ENCODE measurements at places on chromosomes 12 and 14.

DNA sequence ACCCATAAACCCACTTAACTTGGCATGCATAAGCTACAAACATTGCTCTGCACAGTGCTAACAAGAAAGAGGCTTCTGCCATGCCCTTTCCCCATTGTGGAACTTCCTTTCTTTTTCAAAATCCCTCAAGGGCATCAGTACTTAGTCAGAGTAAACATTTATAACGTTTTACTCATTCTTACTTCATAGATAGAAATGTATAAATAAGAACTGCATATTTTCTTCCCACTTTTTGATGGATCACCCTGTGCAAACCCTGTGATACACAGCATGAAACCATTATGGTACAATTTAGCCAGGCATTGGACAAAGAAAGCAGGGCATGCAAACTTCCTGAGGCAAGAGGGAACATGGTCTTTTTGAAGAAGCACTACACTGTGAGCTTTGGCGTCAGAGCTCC lies 113.8 kb upstream of the FOXG1 start:
- H3K4me3 ChIP-seq, result no peak overlapping the region
- no peaks in the 10 kb centered on the region for H3K4me1 ChIP-seq
- no peaks in the 10 kb centered on the region for H3K36me3 ChIP-seq
- H3K27ac ChIP-seq, result no peak overlapping the region

GRCh38 chr12:124939079-124939420 lies 24.6 kb upstream of the UBC start:
- H3K36me3 ChIP-seq, result no peaks in the 10 kb centered on the region
- H3K27me3 ChIP-seq, result no peaks in the 10 kb centered on the region

DNA sequence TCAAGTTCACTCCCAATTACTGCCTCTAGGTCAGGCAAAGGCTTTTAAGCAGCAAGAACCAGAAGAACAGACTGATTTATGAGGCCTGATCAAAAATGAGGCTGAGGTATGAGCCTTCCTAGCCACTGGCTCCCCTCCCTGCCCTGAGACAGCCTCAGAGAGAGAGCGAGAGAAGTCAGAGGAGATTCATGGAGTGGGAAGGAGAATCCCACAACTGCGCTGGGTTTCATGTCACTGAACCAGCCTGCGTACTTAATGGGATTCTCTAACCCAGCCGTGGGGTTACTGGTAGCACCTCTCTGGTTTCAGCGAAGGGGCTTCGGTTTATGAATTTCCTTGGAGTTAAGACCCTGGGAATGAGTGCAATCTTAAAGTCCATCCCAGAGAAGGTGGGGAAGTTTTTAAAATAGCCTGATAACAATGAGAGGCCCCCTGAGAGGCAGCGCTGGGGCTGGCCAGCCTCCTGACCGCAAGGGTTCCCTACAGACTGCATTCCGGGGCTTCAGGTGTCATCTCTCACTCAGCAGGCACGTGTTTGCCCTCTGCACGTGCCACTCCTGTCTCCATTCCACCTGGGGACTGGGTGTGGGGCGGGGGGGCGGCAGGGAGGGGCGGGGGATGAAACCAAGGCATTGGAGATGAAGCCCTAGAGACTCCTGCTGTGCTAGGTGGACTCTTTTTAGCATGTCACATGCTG lies 6.1 kb upstream of the GPRC5A start:
- H3K27ac ChIP-seq, result no peak overlapping the region
- no peaks in the 10 kb centered on the region for H3K27me3 ChIP-seq
- no peak overlapping the region for H3K4me3 ChIP-seq
- H3K4me1 ChIP-seq, result no peaks in the 10 kb centered on the region
- H3K36me3 ChIP-seq, result no peaks in the 10 kb centered on the region

DNA sequence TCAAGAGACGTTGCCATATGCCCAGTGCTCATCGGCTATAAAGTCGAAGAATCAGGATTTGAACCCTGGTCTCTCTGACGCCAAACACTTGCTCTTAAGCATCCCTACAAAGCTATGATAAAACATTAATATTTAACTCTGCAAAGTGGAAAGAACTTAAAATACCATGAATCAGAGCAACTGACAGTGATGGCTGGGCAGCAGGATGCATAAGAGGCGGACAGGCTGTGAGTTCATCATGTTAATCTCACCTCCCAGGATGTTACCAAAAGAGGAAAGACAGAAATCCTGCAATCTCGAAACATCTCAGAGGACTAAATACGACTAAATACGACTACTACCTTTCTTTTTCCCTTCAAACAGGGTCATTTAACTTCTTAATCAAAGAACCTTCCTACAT lies 5.8 kb downstream of the DICER1 start:
- no peaks in the 10 kb centered on the region for H3K27me3 ChIP-seq
- no peak overlapping the region for H3K27ac ChIP-seq
- H3K36me3 ChIP-seq, result no peaks in the 10 kb centered on the region
- H3K4me1 ChIP-seq, result peaks cover 74% of the 10 kb centered on the region
- no peak for DNase-seq

GRCh38 chr14:63773504-63773903 lies 45.6 kb upstream of the SGPP1 start:
- no peaks in the 10 kb centered on the region for H3K27me3 ChIP-seq
- no peak overlapping the region for H3K27ac ChIP-seq
- no peak for DNase-seq

GRCh38 chr14:24783791-24784190 lies 149.8 kb upstream of the GZMB start:
- no peaks in the 10 kb centered on the region for H3K4me1 ChIP-seq
- DNase-seq, result no peak
- no peaks in the 10 kb centered on the region for H3K27me3 ChIP-seq
- H3K4me3 ChIP-seq, result no peak overlapping the region

- DNase-seq, result no peak
- H3K27ac ChIP-seq, result no peak overlapping the region
- H3K4me3 ChIP-seq, result no peak overlapping the region
- no peaks in the 10 kb centered on the region for H3K4me1 ChIP-seq
Observed at GRCh38 chr12:56851462-56851861, 82.7 kb downstream of the SDR9C7 start.

DNA sequence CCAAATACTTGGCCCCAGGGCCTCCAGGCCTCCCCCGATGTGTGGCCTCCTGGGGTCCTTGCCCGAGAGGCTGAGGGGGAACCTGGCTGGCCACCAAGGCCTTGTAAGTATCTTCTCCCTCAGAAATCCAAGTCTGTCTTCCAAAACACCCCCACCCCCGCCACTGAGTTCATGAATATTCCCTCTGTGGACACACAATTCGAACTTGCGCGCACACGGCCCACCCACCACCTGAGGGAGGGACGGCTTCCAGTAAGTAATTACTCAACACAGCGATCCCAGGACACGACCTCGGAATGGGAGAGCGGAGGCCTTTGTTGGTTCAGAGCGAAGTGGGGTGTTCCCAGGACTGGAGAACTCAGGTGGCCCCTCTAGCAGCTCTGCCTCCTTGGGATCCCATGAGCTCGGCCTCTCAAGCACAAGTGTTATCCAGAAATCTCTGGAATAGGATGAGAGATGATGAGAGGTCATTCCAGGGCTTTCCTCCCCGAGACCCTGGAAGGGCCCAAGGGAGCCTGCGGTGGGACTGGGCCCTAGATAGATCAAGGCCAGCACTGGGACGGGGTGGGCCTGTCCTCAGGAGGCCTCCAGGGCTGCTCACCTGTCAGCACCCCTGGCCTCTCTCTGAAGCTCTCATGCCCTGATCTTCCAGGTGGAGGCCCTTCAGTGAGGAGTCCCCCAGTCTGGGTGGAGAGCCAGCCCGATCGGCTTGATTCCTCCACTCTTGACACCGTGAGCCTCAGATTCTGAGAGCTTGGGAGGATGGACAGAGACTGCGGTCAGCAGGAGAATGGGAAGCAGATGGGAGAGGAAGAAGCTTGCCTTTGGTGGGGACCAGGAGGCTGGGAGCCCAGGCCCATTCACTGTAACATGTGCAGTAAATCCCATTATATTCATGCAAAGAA lies 219.0 kb upstream of the RTL1 start:
- H3K4me1 ChIP-seq, result no peaks in the 10 kb centered on the region
- H3K27me3 ChIP-seq, result no peaks in the 10 kb centered on the region
- no peak overlapping the region for H3K4me3 ChIP-seq
- DNase-seq, result no peak
- no peak overlapping the region for H3K27ac ChIP-seq

GRCh38 chr14:53571641-53572328 lies 384.8 kb downstream of the BMP4 start:
- no peaks in the 10 kb centered on the region for H3K36me3 ChIP-seq
- H3K27me3 ChIP-seq, result no peaks in the 10 kb centered on the region
- H3K4me1 ChIP-seq, result no peaks in the 10 kb centered on the region
- no peak overlapping the region for H3K27ac ChIP-seq
- DNase-seq, result no peak

GRCh38 chr12:113332688-113333417 lies 2.1 kb downstream of the SLC8B1 start:
- no peak for DNase-seq
- H3K4me1 ChIP-seq, result peaks cover 21% of the 10 kb centered on the region
- H3K36me3 ChIP-seq, result peaks cover 11% of the 10 kb centered on the region
- no peak overlapping the region for H3K27ac ChIP-seq
- no peaks in the 10 kb centered on the region for H3K27me3 ChIP-seq

DNA sequence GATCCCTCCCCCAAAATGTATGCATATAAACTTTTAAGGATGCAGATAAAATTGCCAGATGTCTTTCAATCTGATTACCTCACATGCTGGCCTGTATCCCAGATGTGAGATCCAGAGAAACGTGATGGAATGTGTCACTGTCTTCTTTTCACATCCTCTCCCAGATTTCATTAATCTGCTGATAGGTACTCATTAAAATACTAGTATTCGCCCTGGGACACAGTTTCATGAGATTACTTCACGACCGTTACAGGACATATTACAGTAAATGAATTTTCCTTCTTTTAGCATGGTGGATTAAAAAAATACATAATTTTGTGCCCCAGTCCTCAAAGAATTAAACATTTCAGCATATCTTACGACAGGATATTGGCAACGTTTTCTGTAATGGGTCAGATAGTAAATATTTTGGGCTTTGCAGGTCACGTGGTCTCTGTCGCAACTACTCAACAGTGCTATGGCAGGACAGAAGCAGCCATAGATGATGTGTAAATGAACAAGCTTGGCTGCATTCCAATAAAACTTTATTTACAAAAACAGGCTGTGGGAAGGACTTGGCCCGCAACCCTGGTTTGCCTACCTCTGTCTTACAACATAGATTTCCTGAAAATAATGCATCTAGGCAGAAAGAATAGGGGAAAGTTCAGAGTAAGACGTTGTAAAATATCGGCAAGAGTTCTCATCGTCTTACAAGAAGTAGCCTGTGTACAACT lies 156.0 kb upstream of the DIO3 start:
- DNase-seq, result no peak
- H3K27ac ChIP-seq, result no peak overlapping the region
- no peak overlapping the region for H3K4me3 ChIP-seq
- no peaks in the 10 kb centered on the region for H3K4me1 ChIP-seq
- H3K36me3 ChIP-seq, result no peaks in the 10 kb centered on the region

- peaks cover 11% of the 10 kb centered on the region for H3K4me1 ChIP-seq
- no peak overlapping the region for H3K27ac ChIP-seq
- H3K27me3 ChIP-seq, result no peaks in the 10 kb centered on the region
- DNase-seq, result no peak
Observed at GRCh38 chr12:45768194-45768593, 38.7 kb downstream of the ARID2 start.

DNA sequence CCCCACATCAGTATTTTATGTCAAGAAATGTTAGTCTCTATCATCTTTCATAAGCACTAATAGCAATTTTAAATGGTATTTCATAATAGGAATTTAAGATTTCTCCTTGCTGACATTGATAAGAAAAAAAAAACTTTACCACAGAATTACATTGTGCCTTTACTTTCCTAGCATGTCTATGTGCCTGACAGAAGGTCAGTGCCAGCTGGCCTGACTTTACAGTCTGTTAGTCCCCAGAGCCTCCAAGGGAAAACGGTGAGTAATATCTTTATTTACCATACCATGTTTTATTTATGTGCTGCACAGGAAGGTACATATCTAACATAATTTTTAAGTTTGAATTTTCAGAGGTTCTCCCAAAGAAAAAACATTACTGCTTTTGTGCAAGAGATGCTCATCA lies 152.0 kb upstream of the AEBP2 start:
- H3K4me3 ChIP-seq, result no peak overlapping the region
- no peaks in the 10 kb centered on the region for H3K27me3 ChIP-seq
- no peaks in the 10 kb centered on the region for H3K4me1 ChIP-seq
- H3K36me3 ChIP-seq, result no peaks in the 10 kb centered on the region

DNA sequence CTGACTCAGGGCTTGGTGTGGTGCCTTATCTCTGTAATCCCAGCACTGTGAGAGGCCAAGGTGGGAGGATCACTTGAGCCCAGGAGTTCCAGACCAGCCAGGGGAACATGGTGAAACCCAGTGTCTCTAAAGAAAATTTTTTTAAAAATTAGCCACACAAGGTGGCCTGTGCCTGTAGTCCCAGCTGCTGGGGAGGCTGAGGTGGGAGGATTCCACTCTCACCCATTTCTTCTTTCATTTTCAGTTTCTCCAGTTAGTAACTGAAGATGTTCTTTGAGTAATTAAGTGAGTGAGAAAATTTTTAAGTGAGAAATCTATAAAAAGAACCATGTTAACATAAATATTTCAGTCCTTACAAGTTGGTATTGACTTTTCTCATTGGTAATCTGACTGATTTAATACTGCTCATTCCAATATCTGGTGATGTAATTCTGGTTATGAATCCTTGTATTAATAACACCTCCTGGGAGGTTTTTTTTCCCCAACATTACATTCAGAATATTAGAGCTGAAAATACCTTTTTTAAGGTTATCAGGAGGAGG lies 6.1 kb downstream of the METTL3 start:
- H3K4me3 ChIP-seq, result no peak overlapping the region
- H3K36me3 ChIP-seq, result peaks cover 32% of the 10 kb centered on the region
- no peak for DNase-seq
- H3K4me1 ChIP-seq, result peaks cover 35% of the 10 kb centered on the region
- H3K27ac ChIP-seq, result peak overlapping the region; percentile 9

DNA sequence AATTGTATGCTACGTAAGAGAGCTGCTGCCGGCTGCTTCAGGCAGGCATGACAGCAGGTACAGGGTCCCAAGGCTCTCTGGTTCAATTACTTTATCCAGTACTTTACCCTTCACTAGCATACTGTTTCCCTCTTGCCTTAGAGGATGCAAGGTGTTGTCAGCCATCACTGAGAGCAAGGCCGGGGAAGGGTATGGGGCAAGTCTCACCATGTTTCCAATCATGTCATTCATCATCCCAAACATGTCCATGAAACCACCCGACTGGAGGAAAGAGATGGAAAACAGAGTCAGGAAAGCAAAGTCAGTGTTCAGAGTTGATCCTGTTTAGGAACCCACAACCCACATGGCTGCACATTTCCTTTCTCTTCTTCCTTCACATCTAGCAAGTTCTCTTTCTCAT lies 2.4 kb downstream of the MLF2 start:
- no peak overlapping the region for H3K4me3 ChIP-seq
- DNase-seq, result no peak
- peaks cover 43% of the 10 kb centered on the region for H3K36me3 ChIP-seq

DNA sequence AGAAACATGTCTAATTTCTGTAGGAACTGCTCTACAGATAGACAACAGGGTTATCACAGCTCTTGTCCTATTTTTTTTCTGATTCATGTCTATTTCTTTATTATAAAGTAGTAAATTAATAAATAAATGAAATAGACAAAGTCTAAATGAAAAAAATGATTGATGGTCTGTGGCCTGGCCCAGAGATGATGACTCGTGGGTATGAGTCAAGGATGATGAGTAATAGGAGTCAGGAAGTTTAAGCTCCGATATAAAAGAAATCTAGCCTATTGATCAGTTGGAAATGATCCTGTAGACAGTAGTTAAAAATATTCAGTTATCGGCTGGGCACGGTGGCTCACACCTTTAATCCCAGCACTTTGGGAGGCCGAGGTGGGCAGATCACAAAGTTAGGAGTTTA lies 90.6 kb upstream of the RTL1 start:
- no peak for DNase-seq
- H3K4me3 ChIP-seq, result no peak overlapping the region
- H3K27ac ChIP-seq, result no peak overlapping the region

GRCh38 chr12:105523164-105524057 lies 192.9 kb downstream of the C12orf75 start:
- H3K4me1 ChIP-seq, result no peaks in the 10 kb centered on the region
- no peak overlapping the region for H3K27ac ChIP-seq
- no peak for DNase-seq
- no peak overlapping the region for H3K4me3 ChIP-seq

Measured in CD4-positive, alpha-beta memory T cell (primary cell).